ENCODE measurements at places on chromosomes 5 and 9.
A peak's percentile ranks its signal among the peaks of the same experiment; 100 is the strongest.

DNA sequence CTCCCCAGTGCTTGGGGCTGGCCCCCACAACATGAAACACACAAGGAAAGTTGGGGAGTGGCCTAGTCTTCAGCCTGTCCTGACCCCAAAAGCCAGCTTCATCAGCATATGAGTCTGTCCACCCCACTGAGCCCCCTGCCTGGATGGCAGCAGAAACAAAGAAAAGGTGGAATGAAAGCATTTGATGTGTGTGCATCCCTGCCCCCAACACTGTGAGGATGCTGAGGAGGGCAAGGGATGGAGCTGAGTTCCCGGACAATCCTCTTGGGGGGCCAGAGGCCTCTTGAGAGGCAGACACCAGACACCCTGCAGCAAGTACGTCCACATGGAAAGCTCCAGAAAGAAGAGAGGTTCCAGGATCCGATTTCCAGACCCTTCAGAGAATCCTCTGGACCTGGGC is 113.5 kb upstream of the PPP1R26 start:
- no peak for DNase-seq

DNA sequence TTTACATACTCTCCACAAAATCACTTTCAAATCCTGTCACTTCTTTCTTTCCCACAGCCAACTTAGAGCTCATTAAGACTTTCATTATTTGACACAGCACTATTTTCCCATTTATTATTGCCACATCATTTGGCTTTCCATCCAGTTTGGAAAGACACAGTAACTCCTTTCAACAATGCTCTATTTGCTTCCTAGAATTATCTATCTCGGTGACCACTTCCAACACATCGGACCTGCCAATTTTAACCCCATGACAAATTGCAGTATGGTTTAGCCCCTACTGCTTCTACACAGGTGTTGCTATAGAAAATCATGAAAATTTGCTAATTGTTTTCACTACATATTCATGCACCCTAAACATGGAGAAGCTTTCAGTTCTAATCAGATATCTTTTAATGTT is 190.6 kb upstream of the COX7C start:
- DNase-seq = no peak

GRCh38 chr5:119276978-119277377 is 78.8 kb upstream of the TNFAIP8 start:
- DNase-seq = no peak

DNA sequence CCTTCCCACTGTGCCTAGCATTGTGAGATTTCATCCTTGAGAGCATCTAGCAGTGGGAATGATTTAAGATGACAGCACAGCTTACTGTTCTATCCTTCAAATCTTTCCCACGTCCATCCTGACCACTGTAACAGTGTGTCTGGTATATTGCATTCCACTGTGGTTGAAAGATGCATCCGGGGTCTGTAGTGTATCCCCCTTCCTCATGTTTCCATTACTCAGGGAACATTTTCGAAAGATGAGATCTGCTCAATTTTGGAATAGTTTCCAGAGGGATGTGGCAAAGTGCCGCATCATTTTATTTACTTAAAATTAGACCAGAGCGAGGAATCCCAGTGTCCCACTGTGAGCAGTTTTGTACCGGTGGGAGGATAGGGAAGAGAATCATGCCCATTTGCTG is 407.1 kb upstream of the PAPPA start:
- no peak for DNase-seq

GRCh38 chr5:166166071-166166470 is 2125.4 kb upstream of the WWC1 start:
- DNase-seq = no peak

DNA sequence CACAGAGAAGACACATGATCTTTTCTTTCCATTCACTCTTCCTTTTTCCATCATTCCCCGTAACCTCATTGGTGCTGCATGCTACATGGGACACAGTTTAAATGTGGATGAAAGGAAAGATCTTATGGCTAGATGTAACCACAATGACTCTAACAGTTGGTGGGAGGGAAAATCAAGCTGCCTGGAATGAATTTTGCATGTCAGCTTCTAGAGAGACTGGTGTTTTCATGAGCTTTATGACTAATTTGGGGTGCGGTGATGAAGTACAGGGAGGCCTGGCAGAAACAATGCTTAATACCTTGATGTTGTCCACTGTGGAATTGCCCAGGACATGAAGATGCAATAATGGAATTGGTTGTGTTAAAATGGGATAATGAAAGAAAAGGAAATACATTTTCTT is 55.9 kb upstream of the MYO10 start:
- DNase-seq = peak; percentile 42

DNA sequence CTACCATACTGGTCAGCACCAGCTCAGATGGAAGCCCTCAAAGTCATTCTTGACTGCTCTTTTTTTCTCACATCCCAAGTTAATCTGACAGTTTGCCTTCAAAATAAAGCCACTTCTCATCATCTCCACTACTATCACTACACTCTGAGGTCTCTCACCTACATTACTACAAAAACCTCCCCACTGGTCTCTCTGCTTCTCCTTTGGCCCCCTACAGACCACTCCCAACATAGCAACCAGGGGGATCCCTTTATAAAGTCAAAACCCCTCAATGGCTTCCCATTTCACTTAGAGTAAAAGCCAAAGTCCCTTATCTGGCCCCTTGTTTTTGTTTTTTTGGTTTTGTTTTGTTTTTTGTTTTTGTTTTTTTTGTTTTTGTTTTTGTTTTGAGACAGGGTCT is 4.6 kb downstream of the ARAP3 start:
- no peak for DNase-seq

GRCh38 chr9:77983320-77983662 is 48.3 kb downstream of the GNAQ start:
- no peak for DNase-seq

- DNase-seq = no peak
These were observed 116.7 kb upstream of the RANBP3L start for GRCh38 chr5:36418152-36418979.

DNA sequence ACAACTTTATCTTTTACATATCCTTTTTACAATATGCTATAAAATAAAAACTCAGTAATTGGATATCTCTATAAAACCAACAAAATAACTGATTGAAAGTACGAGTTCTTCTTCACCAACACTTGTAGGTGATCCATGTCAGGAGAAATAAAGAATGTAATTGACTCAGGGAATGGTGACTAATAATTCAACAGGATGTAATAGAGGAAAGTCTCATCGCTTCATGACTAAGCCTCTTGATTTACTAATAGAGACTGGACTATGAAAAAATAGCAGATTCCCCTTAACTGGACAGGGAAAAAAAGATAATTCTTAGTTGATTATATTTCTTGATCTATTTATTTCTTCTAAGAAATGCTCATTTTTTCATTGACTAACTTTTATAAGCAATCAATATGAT is 507.7 kb upstream of the PTGER4 start:
- DNase-seq = no peak

GRCh38 chr9:93001031-93001430 is 53.7 kb downstream of the FGD3 start:
- DNase-seq = no peak

- no peak for DNase-seq
These were observed 68.5 kb upstream of the TTC23L start for GRCh38 chr5:34770486-34770885.

All from HS-27A (cell line).